ENCODE measurements at places on chromosomes 1 and 21. TPM values are rescaled to one million over a fixed set of nuclear protein-coding genes. Genes with fewer than 3 reads are reported as not detected.

Gene HES3
- not detected for total RNA-seq

Gene FAM20B
- 31.4 TPM for total RNA-seq

DNA sequence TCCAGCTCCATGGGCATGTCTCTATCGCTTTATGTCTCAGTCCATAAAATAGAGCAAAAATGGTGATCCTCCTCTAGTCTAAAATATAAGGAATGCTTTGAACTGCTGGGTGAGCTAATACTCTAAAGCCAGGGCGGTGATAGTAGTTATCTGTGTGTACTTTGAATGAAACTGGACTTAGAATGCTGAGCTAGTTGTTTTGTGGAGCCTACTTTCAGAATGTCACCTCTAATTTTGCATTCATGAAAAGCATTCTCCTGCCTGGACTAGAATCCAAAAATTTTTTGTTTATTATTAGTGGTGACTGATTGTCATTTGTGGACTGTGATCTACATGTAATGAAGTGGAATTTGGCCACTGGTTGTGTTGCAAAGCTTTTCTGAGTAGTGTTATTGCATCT is 241.6 kb upstream of the C1orf105 start:
- no peaks in the 10 kb centered on the region for H3K36me3 ChIP-seq
- no peak for DNase-seq
- H3K27ac ChIP-seq, result no peak overlapping the region
- H3K4me1 ChIP-seq, result peaks cover 2% of the 10 kb centered on the region
- peaks cover 2% of the 10 kb centered on the region for H3K27me3 ChIP-seq

Gene RALGPS2
- total RNA-seq, result 29.8 TPM

- H3K36me3 ChIP-seq, result peaks cover 4% of the 10 kb centered on the region
- H3K4me1 ChIP-seq, result no peaks in the 10 kb centered on the region
- H3K4me3 ChIP-seq, result no peak overlapping the region
- DNase-seq, result peak; percentile 7
- peak overlapping the region; percentile 28 for H3K27ac ChIP-seq
Observed at GRCh38 chr1:155648207-155649147, 38.5 kb downstream of the MSTO1 start.

- H3K27me3 ChIP-seq, result no peaks in the 10 kb centered on the region
- H3K4me1 ChIP-seq, result peaks cover 11% of the 10 kb centered on the region
- H3K27ac ChIP-seq, result no peak overlapping the region
- DNase-seq, result no peak
- no peak overlapping the region for H3K4me3 ChIP-seq
Observed at GRCh38 chr1:216531263-216532239, 108.3 kb upstream of the USH2A start.

- H3K27me3 ChIP-seq, result peaks cover 7% of the 10 kb centered on the region
- peaks cover 66% of the 10 kb centered on the region for H3K4me1 ChIP-seq
- DNase-seq, result no peak
- H3K36me3 ChIP-seq, result peaks cover 11% of the 10 kb centered on the region
Observed at GRCh38 chr1:6911974-6912373, 126.7 kb downstream of the CAMTA1 start.

GRCh38 chr1:61293986-61294504 is 211.7 kb downstream of the NFIA start:
- peaks cover 2% of the 10 kb centered on the region for H3K27me3 ChIP-seq
- H3K36me3 ChIP-seq, result peaks cover 7% of the 10 kb centered on the region
- peaks cover 32% of the 10 kb centered on the region for H3K4me1 ChIP-seq
- no peak for DNase-seq
- no peak overlapping the region for H3K4me3 ChIP-seq

DNA sequence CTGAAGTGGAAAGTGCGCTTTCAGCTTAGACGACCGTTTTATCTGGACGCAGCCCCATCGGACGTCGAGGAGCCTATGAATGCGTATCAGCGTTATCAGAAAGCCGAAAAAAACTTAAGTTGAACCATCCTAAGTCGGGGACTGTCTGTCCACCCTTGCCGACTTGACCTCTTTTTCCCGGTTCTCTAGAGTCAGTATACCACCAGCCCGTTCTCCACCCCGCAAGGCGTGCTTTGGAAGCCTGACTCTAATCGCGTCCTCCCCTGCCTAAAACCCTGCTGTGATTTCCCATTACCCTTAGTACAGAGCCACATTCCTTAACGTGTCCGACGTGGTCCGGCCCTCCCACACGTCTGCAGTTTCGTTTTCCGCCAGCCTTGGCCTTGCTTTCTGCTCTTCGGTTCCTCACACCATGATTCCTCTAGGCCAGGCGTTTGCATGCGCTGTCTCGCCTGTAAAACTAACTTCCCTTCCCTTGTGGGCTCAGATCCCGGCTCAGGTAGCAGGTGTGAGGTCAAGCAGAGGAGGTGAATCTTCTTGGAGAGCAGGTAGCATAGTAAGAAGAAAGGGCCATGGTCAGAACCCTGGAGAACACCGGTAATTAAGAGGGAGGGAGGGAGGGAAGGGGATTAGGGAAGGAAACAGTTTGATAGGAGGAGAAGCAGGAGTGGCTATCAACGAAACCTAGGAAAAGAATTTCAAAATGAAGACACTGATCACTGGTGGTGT is 865 bp downstream of the ADPRS start:
- peak overlapping the region; percentile 98 for H3K4me3 ChIP-seq
- peaks cover 10% of the 10 kb centered on the region for H3K36me3 ChIP-seq
- H3K27ac ChIP-seq, result peak overlapping the region; percentile 91
- H3K4me1 ChIP-seq, result peaks cover 10% of the 10 kb centered on the region
- peaks cover 18% of the 10 kb centered on the region for H3K27me3 ChIP-seq

Gene IQGAP3
- 13.1 TPM for total RNA-seq

- peaks cover 4% of the 10 kb centered on the region for H3K36me3 ChIP-seq
- H3K27me3 ChIP-seq, result no peaks in the 10 kb centered on the region
- no peak overlapping the region for H3K27ac ChIP-seq
Observed at GRCh38 chr1:113605146-113605545, 154.1 kb downstream of the PHTF1 start.

Gene MROH9
- total RNA-seq, result not detected

Data from endothelial cell (in vitro differentiated cells).